Activated CD4-positive, alpha-beta memory T cell treated with anti-CD3 and anti-CD28 coated beads, Interleukin-2, amount 10 ng/mL, durations not matched to agents 7 days and 5 days (primary cell): ENCODE measurements at places on chromosomes 7 and 10.

DNA sequence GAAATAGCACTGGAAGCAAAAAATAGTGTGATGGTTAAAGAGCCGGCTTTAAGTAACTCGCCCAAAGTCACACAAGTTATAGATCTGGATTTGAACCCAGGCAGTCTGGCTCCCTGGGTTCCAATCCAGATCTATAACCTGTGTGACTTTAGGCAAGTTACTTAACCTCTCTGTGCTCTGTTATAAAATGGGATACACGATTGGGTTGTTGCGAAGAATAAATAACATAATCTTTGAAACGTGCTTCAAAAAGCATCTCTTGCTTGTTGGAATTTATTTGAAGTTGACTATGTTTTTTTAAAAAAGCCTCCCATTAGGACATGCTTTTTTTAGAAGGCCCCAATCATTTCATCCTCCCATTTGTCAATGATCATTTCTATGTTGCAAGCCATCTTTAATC, 3.5 kb upstream of the LCOR start:
- no peak overlapping the region for H3K27ac ChIP-seq
- peaks cover 22% of the 10 kb centered on the region for H3K4me1 ChIP-seq
- no peak overlapping the region for H3K4me3 ChIP-seq

DNA sequence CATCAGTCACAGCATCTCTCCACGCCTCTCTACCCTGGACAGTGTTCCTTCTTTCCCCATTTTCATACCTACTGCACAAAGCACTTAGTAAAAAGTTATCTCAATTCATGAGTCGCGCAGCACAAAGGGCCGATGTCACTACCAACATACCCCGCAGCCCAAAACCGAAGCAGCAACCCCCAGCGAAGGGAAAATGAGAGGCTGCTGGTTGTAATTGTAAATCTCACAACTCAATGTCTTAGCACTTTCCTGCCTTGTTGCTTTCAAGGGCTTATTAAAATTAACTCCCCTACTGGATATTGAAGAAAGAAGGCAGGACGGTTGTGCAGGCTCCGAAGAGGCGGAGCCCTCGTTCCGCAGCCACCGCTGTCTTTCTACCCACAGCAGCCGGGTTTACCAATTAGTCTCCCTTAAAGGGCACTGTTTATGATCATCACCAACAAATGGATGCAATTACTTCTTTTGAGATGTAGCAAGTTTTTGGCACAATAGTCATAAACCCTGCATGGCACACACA, 6.5 kb downstream of the DIP2C start:
- no peaks in the 10 kb centered on the region for H3K4me1 ChIP-seq

- no peaks in the 10 kb centered on the region for H3K36me3 ChIP-seq
- peaks cover 1% of the 10 kb centered on the region for H3K27me3 ChIP-seq
- DNase-seq: no peak
- H3K27ac ChIP-seq: no peak overlapping the region
- peaks cover 34% of the 10 kb centered on the region for H3K4me1 ChIP-seq
- H3K4me3 ChIP-seq: no peak overlapping the region
Observed at GRCh38 chr7:142668495-142668894, 80.8 kb upstream of the PRSS1 start.

DNA sequence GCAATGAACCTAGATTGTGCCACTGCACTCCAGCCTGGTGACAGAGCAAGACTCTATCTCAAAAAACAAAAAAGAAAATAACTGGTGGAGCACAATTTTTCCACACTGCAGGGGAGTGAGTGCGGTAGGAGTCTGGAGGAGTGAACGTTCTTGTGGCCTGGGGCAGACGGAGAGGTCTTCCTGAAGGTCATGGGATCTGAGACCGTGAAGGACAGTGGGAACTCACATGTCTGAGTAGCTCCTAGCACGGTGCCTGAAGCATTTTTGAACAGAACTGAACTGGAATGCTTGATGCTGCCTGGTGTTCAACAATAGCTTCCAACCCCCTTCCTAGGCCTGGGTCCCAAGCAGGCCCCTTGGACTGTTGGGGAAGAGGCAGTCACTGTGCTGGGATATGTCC, 84.3 kb upstream of the PODXL start:
- no peak overlapping the region for H3K27ac ChIP-seq
- peaks cover 2% of the 10 kb centered on the region for H3K27me3 ChIP-seq
- H3K4me1 ChIP-seq: no peaks in the 10 kb centered on the region
- H3K36me3 ChIP-seq: no peaks in the 10 kb centered on the region

DNA sequence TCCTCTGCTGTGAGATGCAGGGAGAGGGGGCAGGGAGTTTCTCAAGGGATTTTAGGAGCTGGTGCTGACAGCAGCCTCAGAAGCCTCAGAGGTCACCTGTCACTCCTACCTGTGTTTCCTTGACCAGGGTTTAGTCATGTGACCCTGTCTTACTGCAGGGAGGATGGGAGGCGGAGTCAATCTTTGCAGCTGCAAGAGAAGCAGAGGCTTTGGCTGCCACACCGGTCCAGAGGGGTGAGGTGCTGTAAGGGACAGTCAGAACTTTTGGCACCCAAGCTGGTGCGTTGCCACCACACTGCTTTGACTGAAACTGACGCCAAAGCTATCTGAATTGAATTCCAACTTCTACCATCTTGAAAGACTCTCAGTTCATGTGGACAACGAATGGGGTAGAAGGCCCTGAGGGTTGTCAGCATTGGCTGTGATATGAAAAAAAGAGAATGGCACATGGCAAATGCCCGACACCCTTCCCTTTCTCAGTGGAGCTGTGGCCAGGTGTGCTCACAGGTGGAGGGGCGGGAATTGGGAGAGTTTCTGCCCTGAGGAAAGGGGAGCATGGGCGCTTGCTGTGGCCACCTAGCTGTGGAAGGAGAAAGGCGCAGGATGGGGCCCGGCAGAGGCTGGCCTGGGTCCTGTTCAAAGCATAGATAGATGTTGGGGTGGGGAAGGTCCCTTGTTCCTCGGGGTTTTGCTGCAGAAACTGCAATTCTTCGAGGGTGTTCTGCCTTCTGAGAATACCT, 69.3 kb downstream of the ARHGAP22 start:
- no peak overlapping the region for H3K4me3 ChIP-seq
- H3K36me3 ChIP-seq: no peaks in the 10 kb centered on the region
- no peak overlapping the region for H3K27ac ChIP-seq
- peaks cover 3% of the 10 kb centered on the region for H3K27me3 ChIP-seq

GRCh38 chr7:121798453-121798840, 74.5 kb upstream of the PTPRZ1 start:
- H3K36me3 ChIP-seq: no peaks in the 10 kb centered on the region
- H3K27me3 ChIP-seq: no peaks in the 10 kb centered on the region
- no peaks in the 10 kb centered on the region for H3K4me1 ChIP-seq
- DNase-seq: no peak
- H3K4me3 ChIP-seq: no peak overlapping the region

- H3K36me3 ChIP-seq: no peaks in the 10 kb centered on the region
- H3K4me3 ChIP-seq: no peak overlapping the region
- no peak overlapping the region for H3K27ac ChIP-seq
- H3K4me1 ChIP-seq: no peaks in the 10 kb centered on the region
Observed at GRCh38 chr7:15123901-15124300, 221.3 kb upstream of the DGKB start.

DNA sequence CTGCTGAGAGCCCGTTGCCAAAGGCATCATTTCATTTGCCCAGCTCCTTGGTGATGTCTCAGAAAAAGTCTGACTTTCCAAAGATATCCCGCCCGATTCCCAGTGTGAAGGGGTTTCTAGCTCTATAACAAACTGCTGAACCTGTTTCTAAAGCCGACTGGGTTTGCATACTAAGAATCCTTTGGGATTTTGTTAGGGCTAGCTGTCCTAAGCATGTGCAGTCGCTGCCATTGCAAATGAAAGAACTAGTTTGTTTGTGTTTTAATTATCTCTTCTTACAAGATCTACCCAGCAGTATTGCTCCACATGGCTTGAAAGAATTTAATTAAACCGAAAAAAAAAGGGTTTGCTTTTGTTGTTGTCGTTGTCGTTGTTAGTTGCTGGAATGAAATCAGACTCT, 476.6 kb downstream of the GATA3 start:
- no peak for DNase-seq
- H3K27me3 ChIP-seq: no peaks in the 10 kb centered on the region
- H3K4me1 ChIP-seq: peaks cover 3% of the 10 kb centered on the region
- no peak overlapping the region for H3K27ac ChIP-seq

DNA sequence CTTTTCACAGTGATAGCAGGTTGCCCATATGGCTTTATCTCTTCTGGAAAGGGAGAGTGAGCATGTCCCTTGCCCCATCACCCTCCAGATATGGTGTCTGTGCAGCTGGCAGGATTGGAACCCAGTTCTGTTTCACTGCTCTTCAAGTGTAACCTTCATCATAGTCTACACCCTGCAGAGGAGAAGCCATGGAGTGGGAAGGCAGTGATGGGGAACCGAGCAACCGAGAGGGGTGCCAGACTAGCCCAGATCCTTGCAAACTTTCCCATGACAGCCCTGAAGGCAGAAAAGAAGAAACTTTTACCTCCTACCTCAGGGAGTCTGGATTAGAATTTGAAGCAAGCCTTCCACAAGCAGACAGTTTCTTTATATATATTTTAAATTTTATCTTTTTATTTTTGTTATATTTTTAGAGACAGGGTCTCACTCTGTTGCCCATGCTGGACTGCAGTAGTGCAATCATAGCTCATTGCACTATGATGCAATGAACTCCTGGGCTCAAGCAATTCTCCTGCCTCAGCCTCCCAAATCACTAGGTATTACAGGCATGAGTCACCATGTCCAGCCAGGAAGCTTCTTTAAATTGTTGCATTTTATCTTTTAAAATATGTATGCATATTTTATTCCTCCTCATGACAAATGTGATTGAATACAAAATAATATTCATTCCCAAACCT, 133.3 kb downstream of the KCNMA1 start:
- H3K27ac ChIP-seq: no peak overlapping the region
- no peaks in the 10 kb centered on the region for H3K4me1 ChIP-seq
- no peaks in the 10 kb centered on the region for H3K36me3 ChIP-seq
- DNase-seq: no peak
- no peak overlapping the region for H3K4me3 ChIP-seq

- H3K4me3 ChIP-seq: no peak overlapping the region
- H3K36me3 ChIP-seq: no peaks in the 10 kb centered on the region
- DNase-seq: no peak
- no peak overlapping the region for H3K27ac ChIP-seq
Observed at GRCh38 chr7:496528-497295, 22.9 kb downstream of the PDGFA start.

DNA sequence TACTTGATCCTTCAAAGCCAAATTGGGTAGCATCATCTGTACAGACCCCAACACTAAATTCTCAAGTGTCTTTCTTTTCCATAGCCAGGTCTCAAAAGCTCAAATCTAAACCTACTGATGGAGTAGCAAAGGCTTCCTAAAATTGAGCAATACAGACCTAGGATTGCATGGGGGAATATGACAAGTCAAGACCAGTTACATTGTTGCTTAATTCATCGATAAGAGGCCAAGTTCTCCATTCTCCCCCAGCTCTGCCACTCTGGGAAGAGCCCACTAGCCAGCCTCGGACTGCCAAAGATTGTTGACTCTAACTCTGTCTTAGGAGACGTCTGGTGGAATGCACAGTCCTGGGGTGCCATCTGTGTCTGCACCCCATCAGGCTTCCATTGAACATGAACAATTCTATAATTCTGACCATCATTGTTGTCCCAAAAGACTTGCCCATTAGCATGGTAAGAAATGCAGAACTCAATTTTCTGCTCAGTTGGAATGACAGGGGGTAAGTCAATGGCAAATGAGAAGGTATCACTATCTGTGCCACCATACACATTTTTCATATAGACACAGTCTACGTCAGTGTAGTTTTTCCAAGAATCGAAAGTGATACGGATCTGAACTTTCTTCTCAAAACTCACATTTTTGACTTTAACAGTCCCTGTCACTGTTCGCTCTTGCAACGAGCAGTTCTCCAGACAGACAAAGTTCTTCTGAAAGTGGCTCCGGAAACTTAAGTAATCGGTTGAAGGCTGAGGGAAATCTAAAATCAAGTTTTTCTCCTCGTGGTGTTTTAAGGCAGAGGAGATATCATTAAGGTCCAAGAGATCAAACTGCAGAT, 2.9 kb downstream of the PPP1R3C start:
- no peak for DNase-seq
- no peak overlapping the region for H3K4me3 ChIP-seq
- H3K27me3 ChIP-seq: peaks cover 40% of the 10 kb centered on the region
- no peak overlapping the region for H3K27ac ChIP-seq
- no peaks in the 10 kb centered on the region for H3K36me3 ChIP-seq

DNA sequence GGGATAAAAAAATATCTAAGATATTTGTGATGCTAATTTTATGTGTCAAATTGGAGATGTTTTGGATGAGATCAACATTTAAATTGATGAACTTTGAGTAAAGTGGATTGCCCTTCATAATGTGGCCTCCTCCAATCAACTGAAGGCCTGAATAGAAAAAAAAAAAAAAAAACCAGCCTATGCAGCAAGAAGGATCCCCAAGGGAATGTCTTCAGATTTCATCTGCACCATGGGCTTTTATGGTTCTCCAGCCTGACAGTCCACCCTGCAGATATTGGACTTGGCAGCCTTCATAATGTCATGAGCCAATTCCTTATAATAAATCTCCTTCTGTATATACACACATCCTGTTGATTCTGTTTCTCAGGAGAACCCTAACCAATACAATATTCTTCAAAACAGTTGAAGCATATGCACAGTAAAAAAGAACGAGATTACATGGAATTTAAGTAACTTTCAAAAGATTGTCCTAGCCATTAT, 316.9 kb upstream of the PLXDC2 start:
- no peak overlapping the region for H3K27ac ChIP-seq
- H3K36me3 ChIP-seq: no peaks in the 10 kb centered on the region
- H3K4me1 ChIP-seq: no peaks in the 10 kb centered on the region
- no peak overlapping the region for H3K4me3 ChIP-seq
- H3K27me3 ChIP-seq: no peaks in the 10 kb centered on the region

DNA sequence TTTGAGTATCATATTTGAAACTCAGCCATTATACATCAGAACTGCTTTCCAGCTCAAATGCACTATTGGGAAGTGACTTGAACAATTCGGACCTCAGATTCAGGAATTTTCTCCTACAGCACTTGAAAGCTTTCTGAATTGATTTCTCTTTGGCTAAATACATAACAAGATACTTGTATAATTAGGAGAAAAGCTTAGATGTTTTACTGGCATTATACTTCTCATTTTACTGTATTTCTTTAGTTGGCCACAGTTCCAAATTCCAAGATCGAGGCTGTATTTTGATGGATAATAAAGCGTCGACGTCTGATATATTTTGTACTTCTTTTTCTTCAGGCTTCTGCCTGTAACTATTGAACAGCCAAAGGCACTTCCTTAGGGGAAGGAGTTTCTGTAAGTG, 26.7 kb upstream of the LYZL2 start:
- H3K27ac ChIP-seq: no peak overlapping the region
- no peak for DNase-seq
- H3K4me3 ChIP-seq: no peak overlapping the region
- peaks cover 59% of the 10 kb centered on the region for H3K27me3 ChIP-seq
- H3K4me1 ChIP-seq: no peaks in the 10 kb centered on the region

- H3K4me1 ChIP-seq: no peaks in the 10 kb centered on the region
- no peaks in the 10 kb centered on the region for H3K27me3 ChIP-seq
- no peak overlapping the region for H3K27ac ChIP-seq
- no peaks in the 10 kb centered on the region for H3K36me3 ChIP-seq
- H3K4me3 ChIP-seq: no peak overlapping the region
- DNase-seq: no peak
Observed at GRCh38 chr10:20085115-20085514, 268.9 kb downstream of the PLXDC2 start.
